DMS79 (cell line): ENCODE measurements at places on chromosomes 11 and 22.

DNA sequence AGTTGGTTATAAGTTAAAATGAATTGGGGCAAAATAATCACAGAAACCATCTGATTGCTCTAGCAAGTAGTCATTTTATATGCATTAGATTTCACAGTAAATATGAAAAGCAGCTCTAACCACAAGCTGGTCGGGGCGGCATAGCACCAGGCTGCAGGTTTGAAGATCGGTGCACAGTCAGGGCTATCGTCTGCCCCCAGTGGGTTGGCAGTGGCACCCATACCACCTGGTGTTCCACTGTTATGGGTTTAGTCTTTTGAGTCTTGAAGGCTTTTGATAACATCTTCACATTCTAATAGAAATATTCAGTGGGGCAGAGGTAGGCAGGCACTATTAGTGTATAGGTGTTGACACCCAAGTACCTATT lies 62.1 kb downstream of the GRK3 start:
- DNase-seq, result no peak

DNA sequence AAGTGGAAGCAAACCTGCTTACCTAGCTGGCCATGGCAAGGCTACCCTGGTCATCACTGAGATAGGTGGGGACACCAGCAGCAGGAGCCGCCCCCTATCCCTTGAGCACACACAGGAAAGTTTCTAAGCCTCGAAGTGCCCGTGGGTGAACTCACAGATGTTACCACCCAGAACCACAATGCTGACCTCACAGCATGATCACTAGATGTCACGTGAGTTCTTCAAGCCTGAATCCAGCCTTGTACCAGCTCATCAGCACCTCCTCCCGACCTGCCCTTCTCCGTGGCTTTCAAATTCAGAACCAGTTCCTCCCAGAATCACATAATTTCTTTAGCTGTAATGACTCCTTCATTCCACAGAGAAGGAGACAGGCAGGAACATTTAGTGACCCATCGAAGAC lies 24.7 kb upstream of the TIMP3 start:
- no peak for DNase-seq

DNA sequence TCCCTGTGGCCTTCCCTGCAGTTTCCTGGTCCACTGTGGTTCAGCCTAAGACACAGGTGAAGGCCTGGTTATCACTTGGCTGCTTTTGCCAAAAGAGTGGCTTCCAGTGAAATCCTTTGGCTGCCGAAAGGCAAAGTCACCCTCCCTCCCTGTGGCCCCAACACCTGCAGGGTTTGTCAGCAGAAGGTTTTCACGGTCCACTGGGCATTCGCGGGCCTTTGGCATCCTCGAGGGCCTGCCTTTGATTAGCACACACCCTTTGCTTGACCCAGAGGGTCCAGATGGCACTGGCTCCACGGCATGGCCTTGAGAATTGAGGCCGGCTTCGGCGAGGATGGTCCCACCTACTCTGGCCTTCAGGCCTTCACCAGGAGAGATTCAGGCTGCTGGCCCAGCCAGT lies 35.3 kb downstream of the RTN4R start:
- DNase-seq, result no peak

- peak; percentile 56 for DNase-seq
These were observed at the start of gene SORL1-AS1 for GRCh38 chr11:121452609-121453150. SORL1-AS1 (minus strand) TSS chr11:121452967.

DNA sequence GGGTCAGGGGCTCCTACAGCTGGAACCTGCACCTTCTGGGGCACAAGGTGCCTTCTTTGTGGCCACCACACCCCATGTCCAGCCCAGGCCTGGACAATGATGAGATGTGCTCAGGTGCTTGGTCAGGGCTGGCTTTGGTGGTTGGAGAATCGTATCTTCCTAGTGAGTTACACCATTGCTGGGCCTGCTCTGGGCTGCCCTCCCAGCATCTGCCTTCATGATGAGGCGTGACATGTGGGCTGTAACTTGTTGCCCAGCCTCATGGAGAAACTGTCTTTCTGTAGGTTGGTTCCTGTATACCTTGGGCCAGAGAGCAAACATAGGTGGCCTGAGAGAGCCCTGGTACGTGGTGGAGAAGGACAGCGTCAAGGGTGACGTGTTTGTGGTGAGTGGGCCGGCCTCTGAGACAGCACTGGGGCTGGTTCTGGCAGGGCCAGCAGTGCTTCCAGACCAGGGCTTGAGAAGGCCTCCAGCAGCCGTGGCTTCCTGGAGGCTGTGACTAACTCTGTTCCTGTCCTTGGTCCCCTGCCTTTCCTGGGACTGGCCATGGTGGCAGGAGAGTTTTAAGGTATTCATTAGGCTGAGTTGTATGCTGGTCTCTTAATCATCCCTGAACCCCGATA lies 18.1 kb downstream of the TRMU start:
- no peak for DNase-seq

GRCh38 chr11:114283422-114283821 lies 12.8 kb upstream of the NNMT start:
- no peak for DNase-seq
